Suppressor macrophage treated with lipopolysaccharide for 4 hours (primary cell): ENCODE measurements at places on chromosomes 1 and 21.

DNA sequence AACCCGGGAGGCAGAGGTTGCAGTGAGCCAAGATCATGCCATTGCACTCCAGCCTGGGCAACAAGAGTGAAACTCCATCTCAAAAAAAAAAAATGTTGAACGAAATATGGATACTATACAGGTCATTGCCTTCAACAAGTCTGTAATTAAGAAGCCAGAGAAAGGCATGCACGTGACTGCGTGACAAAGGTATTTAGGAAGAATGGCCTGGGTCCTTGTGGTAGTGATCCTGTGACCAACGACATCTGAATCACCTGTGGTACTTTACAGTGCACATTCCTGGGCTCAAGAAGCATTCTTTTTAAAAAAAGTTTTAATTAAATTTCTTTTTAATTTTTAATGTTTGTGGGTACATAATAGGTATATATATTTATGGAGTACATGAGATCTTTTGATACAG is 115.0 kb downstream of the GREM2 start:
- DNase-seq: no peak

DNA sequence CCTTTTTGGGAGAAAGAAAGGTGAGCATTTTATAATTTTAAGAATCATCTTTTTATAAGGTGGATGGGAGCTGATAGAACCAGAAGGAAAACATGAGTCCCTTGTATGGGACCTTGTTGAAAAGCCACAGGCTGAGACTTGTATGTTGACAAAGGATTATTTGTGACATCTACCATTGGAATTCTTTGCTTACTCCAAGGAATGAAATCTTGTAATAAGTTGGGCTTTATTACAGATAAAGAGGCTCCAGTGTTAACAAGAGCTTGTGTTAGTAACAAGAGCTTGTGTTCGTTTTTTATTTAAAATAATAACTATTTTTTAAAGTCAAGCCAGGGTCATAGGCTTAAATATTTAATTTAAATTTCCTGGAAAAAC is 201.1 kb upstream of the CHRM3 start:
- DNase-seq: no peak

GRCh38 chr1:36225283-36225899 is 1.1 kb downstream of the THRAP3 start:
- DNase-seq: no peak

DNA sequence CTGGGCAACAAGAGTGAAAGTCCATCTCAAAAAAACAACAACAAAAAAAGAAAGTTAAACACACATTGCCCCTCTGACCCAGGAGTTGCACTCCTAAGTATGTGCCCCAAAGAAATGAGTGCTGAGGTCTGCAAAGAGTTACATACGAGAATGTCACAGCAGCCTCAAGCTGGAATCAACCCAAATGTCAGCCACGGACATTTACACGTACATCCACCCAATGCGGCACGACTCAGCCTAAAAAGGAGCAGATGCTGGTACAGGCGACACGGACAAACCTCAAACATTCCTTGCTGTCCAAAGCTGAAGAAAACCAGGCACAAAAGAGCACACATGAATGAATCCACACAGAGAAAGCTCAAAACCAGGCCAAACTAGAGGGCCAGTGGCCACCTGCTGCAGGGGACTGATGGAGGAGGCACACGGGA is 46.8 kb upstream of the ECE1 start:
- no peak for DNase-seq

DNA sequence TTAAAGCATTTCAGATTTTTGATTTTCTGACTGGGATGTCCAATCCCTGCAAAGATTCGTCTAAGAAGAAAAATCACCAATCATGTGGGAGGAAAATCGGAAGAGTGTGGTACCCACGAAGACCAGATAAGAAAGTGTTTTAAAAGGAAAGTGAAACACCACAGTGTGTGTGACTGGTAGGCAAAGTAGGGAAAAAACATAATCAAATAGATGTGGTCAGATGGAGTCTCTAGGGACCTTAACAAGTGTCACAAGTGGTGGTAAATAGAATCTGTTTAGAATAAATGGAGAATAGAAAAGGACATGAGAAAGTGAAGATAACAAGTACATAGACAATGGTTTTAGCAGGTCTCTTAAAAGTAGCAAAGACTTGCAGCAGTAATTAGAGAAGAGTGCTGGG is 154.6 kb downstream of the SLC30A10 start:
- no peak for DNase-seq

DNA sequence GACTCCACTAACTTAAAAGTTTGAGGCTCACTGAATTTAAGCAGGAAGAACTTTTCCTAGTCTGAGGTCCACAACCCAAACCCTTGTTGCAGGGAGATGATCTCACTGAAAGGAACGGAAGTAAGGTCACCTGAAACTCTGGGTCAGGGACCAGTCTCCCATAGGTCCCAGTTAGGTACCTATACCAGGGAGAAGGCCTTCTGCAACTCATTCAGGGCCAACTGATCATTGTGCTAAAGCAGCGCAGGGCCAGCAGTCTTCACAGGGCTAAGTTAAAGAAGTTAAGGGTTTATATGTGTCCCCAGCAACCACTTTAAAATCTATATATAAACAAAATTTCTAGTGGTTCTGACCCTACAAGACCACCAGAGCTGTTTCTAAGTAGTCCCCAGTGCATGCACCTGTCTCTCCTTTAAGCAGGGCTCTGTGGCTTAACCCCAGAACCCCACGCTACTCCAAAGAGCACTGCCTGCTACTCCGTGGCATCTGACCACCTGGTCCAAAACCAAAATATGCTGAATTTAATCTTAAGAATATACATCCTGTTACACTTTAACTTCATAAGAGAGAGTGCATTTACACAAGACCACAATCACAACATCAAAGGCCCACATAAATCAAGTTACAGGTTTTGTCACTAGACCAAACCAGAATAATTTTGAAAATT is 2.8 kb downstream of the SRSF10 start:
- DNase-seq: no peak
